Non-pigmented ciliary epithelial cell (primary cell): ENCODE measurements at places on chromosomes 2 and 18.

DNA sequence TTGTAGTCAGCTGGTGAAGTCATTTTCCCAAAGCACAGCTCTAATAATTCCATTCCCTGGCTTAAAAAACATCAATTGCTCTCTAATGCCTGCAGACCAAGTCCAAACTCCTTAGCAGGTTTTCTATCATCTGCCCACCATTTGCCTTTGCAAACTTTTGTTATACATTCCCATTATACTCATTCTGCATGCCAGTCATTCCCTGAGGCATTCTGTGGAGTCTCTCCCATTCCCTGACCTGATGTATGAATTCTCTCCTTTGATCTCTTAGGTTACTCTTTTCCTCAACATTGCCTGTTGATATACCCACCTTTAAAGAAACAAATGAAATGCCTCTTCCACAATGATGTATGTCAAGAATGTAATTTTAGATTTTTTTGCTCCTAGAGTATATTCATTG, 852.0 kb upstream of the FSHR start:
- no peak for DNase-seq

GRCh38 chr18:21315741-21316197, 73.7 kb downstream of the GREB1L start:
- DNase-seq, result no peak

- no peak for DNase-seq
These were observed 266.2 kb downstream of the PHLPP1 start for GRCh38 chr18:62981566-62981965.

- no peak for DNase-seq
These were observed 2.3 kb downstream of the HJURP start for GRCh38 chr2:233852056-233852455.

DNA sequence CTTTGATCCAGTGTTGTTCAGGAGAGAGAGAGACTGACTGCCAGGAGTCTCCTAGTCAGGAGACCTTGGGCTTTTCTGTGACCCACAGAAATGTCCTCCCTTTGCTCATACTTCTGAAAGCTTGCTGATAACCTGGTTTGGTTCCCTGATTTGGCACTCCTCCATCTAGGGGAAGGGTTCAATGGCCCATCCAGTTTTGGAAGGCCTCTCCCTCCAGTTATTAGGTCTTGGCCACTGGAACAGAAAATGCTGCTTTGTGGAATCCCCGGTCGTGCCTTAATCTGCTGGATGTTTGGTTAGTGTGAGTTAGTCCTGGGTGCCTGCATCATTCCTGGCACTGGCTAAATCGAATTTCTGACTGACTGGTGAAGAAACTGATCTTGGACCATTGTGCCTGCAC, 35.7 kb downstream of the KDM3A start:
- no peak for DNase-seq

DNA sequence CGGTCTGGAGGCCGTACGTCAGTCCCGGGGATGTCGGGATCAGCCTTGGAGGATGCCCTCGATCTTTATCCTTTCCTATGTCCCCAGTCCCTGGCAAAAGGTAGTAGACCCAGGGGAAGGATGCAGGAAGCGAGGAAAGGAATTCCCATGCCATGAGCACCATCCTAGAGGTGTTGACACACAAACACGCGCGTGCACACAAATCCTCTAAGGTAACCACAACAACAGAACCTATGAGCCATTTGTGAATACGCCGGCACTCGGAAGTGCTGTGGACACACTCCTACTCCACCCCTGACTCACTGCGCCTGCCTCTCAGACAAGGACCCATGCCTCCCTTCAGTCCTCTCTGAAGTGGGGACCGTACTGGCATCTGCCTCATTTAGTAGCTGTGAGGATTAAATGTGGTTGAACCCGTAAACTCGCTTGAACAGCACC, 11.3 kb upstream of the MLPH start:
- DNase-seq, result no peak

DNA sequence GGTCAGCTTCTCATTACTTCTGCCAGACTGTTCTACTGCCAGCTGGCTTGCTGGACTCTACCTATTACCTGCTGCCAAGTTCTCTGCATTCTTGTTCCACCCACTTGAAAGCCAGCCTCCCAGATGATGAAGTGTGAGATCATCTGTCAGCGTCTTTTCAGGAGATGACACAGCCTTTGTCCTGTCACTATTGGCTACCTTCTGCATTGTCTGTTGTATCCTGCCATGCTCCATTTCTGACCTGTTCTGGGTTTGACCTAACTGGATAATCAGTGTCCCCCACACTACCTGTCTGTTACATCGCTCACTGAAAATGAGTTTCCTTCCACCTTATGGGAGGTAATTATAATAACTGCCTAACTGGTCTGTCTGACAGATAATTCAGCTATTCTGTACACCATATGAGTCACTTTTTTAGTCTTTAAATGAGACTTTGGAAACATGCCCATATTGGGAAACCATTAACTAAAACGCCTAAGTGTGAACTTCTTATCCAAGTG, 520.6 kb downstream of the METTL4 start:
- DNase-seq, result no peak

- DNase-seq, result no peak
These were observed 170.5 kb downstream of the FMNL2 start for GRCh38 chr2:152505495-152505906.

DNA sequence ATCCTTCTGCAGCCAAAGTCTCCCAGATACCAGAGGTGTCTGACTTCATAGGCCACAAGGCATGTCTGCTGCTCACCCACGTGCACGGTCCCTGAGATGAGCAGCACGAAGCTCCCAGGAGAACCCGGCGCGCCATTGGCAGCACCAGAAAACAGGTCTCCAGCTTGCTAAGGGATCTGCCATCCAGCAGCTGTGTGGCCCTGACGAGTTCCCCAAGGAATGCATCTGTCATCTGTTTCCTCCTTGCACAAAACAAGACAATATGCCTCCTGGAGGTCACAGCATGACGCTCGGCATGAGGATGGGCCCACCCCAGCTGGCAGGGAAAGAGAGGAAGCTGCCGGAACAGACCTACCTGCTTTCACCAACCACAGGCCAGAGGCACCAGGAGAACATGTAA, 29.2 kb downstream of the HS6ST1 start:
- DNase-seq, result no peak

DNA sequence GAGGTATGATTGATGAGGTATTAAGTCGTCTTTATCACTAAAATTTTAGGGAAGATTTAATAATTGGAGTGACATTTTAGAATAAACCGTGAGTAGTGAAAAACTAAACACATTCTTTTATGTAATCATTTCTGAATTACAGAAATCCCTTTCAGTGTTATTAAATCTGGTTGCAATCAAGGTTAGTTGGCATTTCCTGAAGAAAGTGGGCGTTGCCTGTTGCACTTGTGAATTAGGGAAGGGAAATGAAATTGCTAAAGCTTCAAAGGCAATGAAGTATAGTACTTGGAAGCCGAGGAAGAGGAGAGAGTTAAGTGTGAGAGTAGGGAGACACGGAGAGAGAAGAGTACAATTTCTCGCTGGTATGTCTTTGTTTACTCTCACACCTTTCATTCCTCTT, 274.5 kb downstream of the SLC8A1 start:
- no peak for DNase-seq

DNA sequence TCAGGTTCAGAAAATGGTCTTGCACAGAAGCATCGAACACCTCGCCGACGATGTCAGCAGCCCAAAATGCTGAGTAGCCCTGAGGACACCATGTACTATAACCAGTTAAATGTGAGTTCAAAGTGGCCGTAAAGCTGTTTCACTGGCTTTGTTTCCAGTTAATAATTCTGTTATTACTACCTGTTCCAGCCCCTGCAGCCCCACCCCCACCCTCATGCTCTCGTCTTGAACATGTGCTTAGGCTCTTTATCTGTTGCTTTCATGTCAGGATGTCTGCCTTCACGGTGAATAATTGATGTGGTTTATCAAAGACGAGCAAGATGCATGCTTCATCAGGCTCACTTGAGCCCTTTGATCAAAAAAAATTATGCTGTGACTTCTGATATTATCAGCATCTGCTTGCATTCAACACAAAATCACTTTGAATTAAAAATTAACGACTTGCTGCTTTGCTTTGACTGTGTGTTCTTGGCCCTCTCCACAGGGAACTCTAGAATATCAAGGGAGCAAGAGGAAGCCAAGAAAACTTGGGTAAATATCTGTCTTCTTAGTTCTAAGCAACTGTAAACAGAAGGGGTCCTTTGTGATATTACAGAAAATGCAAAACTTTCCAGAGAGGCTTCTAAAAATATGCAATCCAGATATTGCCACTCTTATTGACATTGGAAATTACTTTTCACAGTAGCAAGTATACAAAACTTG, 63.4 kb upstream of the SP5 start:
- no peak for DNase-seq

DNA sequence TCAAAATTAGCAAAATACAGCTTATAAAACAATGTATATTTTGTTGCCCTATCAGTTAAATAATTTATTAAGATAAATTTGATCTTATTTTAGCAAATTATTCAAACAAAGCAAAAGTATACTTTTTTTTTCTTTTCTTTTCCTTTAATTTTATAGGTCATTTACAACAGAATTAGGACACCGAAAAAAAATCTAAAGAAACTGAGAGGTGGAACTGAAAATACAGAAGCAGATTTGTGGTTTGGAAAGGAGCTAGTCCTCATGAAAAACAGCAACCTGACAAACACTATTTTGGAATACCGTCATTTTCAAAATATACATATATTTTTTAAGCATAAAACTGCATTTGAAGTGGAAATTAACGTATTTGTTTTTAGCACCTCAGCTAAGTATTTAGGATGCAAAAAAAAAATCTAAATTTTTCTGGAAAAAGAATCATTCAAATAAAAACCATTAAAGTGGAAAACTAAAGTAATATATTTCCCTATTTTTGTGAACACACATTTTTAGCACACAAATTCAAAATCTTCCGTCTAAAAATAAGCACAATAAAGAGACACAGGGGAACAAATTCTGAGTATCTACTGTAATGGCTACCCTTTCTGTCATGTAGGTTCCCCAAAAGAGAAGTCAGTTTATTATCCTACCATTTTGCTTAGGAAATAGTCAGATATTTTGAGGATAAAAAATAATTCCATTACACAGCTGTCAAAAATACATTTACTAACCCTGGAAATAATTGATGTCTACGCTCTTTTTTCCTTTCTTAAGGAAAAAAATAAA, 2.7 kb downstream of the CCDC88A start:
- DNase-seq, result no peak

GRCh38 chr2:31161637-31162036, 23.4 kb upstream of the GALNT14 start:
- no peak for DNase-seq

DNA sequence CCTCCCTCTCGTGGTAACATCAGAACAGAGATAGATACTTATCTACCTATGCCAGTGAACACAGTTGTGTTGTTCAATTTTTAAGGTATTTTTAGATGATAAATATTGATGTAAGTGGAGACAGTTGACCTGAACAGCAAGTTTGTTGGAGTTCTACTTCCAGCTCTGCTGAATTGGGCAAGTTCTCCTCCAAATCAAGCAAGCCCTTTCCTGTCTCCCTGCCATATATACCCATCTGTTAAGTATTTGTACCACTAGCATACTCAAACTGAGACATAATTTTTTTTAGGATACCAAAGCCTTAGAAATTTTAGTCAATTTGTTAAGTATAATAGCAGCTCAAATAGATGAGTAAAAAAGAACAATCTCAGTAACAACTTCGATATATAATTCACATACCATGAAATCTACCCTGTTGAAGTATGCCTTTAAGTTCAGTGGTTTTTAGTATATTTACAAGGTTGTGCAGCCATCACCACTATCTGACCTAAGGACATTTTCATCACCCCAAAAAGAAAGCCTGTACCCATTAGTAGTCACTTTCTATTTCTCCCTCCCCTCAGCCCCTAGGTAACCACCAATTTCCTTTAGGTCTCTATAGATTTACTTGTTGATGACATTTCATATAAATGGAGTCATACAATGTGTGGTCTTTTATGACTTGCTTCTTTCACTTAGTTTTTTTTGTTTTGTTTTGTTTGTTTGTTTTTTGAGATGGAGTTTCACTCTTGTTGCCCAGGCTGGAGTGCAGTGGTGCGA, 61.8 kb downstream of the COX7A2L start:
- DNase-seq, result no peak

DNA sequence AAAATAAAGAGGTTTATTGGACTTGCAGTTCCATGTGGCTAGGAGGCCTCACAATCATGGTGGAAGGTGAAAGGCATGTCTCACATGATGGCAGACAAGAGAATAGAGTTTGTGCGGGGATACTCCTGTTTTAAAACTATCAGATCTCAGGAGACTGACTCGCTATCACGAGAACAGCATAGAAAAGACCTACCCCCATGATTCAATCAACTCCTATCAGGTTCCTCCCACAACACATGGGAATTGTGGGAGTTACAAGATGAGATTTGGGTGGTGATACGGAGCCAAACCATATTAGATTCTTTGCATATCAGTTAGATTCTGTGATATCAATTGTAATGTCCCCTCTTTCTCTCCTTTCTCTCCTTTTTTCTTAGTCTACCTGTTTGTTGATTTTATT, 1178.7 kb upstream of the LRRTM1 start:
- DNase-seq, result no peak

GRCh38 chr2:200305797-200306195, 697 bp upstream of the SPATS2L start:
- no peak for DNase-seq

DNA sequence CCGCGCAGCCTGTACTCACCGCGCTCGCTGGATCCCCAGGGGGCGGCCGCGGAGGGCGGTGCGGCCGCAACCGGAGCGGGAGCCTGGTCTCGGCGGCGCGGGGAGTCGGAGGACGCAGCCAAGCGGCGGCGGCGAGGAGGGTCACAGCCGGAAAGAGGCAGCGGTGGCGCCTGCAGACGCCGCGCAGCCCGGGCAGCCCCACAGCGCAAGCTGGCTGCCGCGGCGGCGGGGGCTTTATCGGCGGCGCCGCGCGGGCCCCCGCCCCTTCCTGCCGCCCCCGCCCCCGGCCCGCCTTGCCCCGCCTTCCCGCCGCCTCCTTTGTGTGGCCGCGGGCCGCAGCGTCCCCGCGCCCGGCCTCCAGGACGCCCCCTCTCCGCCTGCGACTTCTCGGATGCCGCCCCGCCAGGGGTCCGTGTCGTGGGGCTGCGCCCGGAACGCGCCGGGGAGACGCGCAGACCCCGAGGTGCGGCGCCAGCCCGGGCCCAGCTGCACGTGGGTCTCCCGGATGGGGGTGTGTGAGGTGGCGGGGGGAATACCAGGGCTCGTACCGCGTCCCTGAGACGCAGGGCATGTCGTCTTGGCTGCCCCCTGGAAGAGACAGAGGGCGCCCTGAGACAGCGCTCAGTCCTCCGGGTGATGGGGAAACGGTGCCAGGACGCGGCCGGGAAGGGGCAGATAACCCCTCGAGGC, at the start of gene SERPINE2:
Gene SERPINE2, minus strand, starts transcription at position 207 of the 690 bp plus-strand sequence. CDS start 37,386 bp downstream, outside the sequence.
- no peak for DNase-seq

GRCh38 chr2:170212625-170213280, 34.8 kb downstream of the MYO3B start:
- DNase-seq, result no peak

GRCh38 chr2:64025741-64026140, 6.5 kb upstream of the VPS54 start:
- DNase-seq, result no peak

GRCh38 chr18:8516371-8517250, 92.6 kb upstream of the RAB12 start:
- no peak for DNase-seq

DNA sequence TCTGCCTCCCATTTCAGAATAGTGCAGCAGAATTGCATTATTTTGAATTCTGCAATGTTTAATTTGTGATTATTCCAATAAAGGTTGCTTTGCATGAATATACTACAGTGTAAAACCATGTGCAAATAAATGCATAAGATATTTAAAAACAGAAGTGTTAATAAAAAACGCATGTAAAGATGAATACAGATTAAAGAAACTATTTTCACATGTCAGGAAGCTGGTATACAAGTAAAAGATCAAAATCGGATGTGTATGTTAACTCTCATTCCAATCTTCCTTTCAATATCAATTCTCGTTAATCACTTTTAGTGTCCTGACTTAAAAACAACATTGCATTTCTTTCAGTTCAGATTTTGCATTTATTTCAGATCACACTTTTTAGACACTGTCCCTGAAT, 3.1 kb downstream of the MCEE start:
- DNase-seq, result no peak
